Adrenal gland (tissue), 19 donors: ENCODE measurements at places on chromosomes 12 and 14. TPM values are rescaled to one million over a fixed set of nuclear protein-coding genes. Genes with fewer than 3 reads are reported as not detected.

DNA sequence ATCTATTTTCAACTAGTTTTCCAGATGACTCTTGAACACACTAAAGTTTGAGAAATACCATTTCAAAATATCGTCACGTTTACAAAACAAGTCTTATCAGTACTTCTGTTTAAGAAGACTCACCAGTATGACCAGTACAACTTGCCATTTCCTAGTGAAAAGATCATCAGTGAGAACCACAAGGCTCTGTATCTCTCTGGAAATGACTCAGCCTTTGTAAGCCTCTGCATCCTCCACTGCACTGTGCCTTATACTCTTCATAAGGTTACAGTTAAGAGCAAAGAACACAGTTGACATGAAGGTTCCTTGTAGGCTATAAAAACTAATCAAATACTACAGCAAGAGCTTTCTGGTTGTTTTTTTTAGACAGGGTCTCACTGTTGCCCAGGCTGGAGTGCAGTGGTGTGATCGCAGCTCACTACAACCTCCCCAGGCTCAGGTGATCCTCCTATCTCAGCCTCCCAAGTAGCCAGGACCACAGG is 5.7 kb upstream of the VTI1B start:
- peaks cover 31% of the 10 kb centered on the region for H3K36me3 ChIP-seq
- H3K27me3 ChIP-seq: no peaks in the 10 kb centered on the region
- no peak overlapping the region for H3K4me3 ChIP-seq
- H3K4me1 ChIP-seq: peaks cover 14% of the 10 kb centered on the region

ABCC9 gene
- polyA plus RNA-seq: 3.2 TPM

DNA sequence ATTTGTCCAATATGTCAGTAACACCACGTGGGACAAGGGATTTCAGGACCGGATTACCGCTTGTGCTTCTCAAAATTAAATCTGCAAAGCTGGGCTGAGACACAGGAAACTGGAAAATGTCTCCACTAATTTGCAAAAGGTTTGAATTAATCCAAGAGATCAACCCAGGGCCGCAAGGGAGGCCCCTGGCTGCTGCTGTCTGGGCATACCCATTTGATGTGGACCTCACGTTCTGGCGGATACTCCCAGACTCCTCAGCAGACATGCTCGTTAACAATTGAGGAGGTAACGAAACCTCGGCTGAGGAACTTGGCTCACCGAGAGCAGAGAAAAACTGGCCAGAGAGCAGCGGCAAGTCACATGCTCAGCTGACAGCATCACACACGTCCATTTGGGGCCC is 180.6 kb downstream of the SLC15A4 start:
- no peak overlapping the region for H3K4me3 ChIP-seq
- H3K27ac ChIP-seq: no peak overlapping the region
- no peak for DNase-seq
- no peaks in the 10 kb centered on the region for H3K4me1 ChIP-seq

GRCh38 chr14:39006721-39007410 is 96.2 kb downstream of the SEC23A start:
- DNase-seq: no peak
- H3K4me1 ChIP-seq: no peaks in the 10 kb centered on the region
- H3K27ac ChIP-seq: no peak overlapping the region
- no peaks in the 10 kb centered on the region for H3K36me3 ChIP-seq
- no peak overlapping the region for H3K4me3 ChIP-seq

- no peak overlapping the region for H3K27ac ChIP-seq
- no peak overlapping the region for H3K4me3 ChIP-seq
- peaks cover 29% of the 10 kb centered on the region for H3K36me3 ChIP-seq
- H3K27me3 ChIP-seq: no peaks in the 10 kb centered on the region
Observed at GRCh38 chr14:70972107-70972976, 65.1 kb downstream of the PCNX1 start.

DNA sequence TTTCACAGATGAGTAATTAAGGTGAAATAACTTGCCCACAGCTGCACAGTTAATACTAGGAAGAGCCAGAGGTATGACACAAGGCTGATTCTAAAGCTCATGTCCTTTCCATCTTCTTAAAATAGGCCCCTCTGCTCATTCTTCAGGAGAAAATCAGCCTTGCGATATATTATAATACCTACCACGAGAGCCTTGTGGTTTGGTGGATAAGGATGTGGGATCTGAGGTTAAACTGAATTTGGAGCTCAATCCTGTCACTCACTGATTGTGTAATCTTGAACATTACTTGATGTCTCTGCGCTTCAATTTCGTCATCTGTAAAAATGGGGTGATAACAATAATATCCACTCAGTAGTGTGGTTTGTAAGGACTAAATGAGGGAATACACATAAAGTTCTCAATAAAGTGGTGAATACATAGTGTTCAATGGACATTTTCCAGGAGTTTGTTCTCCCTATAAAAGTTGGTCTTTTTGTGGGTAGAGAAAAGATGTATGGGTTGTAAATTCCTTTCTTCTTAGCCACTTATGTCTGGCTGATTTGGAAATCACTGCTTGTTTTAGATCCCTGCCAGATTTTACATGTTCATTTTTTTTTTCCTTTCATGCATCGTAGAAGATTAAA is 25.1 kb upstream of the ATP2B1 start:
- H3K4me1 ChIP-seq: no peaks in the 10 kb centered on the region
- H3K27me3 ChIP-seq: no peaks in the 10 kb centered on the region
- no peaks in the 10 kb centered on the region for H3K36me3 ChIP-seq
- DNase-seq: no peak
- H3K4me3 ChIP-seq: no peak overlapping the region
- no peak overlapping the region for H3K27ac ChIP-seq

GRCh38 chr14:101363880-101364391 is 197.4 kb upstream of the DIO3 start:
- H3K4me1 ChIP-seq: no peaks in the 10 kb centered on the region
- no peak overlapping the region for H3K4me3 ChIP-seq
- peaks cover 4% of the 10 kb centered on the region for H3K27me3 ChIP-seq
- no peaks in the 10 kb centered on the region for H3K36me3 ChIP-seq
